ENCODE measurements at places on chromosomes 13 and 19.
A peak's percentile ranks its signal among the peaks of the same experiment; 100 is the strongest.

- DNase-seq: no peak
Measured at GRCh38 chr19:42140125-42140754, 8.0 kb upstream of the POU2F2 start.

DNA sequence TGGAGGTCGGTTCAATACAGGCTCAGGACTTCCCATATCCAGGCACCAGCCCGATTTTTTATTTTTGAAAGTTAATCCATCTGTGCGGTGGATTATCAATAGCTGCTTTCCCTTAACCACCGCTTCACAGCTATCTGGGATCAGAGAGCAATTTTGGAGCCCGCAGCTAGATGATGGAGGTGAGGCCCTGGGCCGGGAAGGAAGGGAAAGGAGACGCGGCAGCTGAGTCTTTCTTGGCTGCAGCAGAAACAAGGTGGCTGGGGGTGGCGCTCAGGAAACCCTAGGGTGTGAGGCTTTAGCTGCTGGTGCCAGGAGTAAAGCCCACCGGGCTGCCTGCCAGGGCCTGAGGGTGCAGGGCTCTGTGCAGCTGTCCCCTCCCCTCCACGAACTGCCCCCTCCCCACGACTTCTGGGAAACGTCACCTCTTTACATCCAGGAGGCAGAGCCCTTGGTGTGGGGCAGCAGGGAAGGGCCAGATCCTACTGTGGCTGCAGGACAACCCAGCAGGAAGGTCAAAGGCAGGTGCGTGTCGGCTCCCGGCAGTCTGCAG is 307.0 kb downstream of the ZNF536 start:
- no peak for DNase-seq

- DNase-seq: peak; percentile 24
Measured at GRCh38 chr19:53772943-53773342, 51.2 kb downstream of the NLRP12 start.

GRCh38 chr13:100532090-100532766 is 56.4 kb downstream of the GGACT start:
- DNase-seq: no peak

DNA sequence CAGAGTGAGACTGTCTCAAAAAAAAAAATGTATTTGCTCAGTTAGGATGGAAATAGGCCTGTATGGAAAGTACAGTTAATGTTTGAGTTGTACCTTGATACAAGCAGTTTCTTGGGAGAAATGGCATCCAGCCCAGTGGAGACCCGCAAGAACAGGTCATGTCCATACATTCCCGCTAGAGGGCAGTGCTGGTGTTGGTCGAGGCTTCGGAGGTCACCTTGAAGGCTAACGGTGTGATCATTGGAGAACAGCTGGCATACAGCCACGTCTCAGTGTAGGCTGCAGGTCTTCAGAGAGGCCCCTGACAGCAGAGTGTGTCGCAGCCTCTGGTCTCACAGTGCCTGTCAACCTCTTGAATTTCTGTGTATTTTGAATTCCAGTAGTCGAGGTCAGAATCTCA is 7.5 kb downstream of the ZNF610 start:
- DNase-seq: peak; percentile 18

GRCh38 chr19:28542394-28543243 is 670.3 kb downstream of the UQCRFS1 start:
- DNase-seq: no peak

- no peak for DNase-seq
Measured at GRCh38 chr19:51882518-51882917, 5.2 kb downstream of the ZNF577 start.

DNA sequence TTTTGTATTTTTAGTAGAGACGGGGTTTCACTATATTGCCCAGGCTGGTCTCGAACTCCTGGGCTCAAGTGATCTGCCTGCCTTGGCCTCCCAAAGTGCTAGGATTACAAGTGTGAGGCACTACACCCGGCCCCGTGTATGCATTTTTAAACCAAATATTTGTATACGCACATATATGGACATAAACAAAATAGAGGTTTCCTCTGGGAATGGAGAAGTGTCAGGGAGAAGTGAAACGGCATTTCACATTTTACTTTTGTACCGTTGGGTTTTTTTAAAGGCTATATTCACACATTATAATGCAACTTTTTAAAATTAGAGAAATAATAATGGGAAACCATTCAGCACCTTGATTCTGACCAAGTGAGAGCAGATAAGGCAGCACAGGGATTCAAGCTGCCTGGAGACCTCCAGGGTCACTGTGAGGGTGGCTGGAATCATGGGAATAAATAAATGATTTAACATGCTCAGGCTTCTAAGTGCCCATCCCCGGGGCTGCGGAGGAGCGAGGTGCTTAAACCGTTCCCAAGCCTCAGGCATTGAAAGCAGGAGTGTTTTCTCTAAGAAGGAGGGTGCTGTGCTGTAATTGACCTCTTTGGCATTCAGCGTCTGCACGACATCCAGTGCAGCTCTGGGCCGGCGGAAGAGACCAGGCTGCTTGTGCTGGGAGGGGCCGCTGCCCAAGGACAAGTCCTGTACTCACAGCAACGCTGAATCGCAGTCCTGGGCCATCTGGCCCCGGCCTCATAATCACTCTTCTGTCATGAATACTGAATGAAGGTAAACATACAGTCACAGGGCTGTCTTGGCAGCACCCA is 24.7 kb downstream of the GPR42 start:
- no peak for DNase-seq

DNA sequence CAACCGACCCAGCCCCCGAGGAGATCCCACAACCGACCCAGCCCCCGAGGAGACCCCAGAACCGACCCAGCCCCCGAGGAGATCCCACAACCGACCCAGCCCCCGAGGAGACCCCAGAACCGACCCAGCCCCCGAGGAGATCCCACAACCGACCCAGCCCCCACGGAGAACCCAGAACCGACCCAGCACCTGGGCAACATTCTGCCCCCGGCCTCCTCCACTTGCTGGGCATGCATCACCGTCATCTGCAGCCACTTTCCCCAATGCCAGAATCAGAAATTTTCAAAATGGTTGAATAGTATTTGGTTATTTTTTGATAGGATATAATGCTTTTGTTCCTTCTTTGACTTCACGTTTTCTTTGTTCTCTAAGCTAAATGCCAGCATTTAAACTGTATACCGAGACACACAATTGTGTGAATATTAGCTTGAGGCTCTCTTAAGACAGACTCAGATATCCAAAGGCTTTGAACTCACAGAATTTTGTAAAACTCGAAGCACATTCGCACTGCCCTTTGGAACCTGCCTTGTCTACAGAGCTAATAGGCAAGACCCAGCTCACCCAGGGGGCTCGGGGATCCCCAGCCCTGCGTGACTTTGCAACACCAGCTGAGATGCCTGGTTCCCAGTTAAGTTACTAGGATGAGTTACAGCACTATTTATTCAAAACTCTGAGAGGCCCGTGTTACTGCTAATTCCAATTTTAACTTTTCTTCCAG is 15.5 kb upstream of the RASA3 start:
- no peak for DNase-seq

- no peak for DNase-seq
Measured at GRCh38 chr19:8387688-8388611, 2.2 kb upstream of the RAB11B start.

DNA sequence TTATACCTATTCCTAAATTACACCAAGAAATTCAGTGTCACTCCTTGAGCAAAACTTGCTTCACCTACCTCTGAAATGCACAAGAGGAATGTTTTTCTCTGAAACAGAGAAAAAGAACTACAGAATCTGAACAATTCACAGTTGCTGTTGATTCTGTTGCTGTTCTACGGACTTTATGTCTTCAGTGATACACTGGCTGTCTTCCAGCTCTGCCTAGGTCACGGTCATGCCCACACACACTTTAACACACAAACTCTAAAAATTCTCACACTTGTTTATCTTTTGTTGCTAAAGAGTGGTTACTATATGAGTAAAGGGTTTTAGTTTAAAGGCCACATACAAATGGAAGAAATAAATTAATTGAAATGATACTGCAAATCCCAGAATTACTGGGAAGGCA is 124.4 kb upstream of the SPRY2 start:
- DNase-seq: no peak

DNA sequence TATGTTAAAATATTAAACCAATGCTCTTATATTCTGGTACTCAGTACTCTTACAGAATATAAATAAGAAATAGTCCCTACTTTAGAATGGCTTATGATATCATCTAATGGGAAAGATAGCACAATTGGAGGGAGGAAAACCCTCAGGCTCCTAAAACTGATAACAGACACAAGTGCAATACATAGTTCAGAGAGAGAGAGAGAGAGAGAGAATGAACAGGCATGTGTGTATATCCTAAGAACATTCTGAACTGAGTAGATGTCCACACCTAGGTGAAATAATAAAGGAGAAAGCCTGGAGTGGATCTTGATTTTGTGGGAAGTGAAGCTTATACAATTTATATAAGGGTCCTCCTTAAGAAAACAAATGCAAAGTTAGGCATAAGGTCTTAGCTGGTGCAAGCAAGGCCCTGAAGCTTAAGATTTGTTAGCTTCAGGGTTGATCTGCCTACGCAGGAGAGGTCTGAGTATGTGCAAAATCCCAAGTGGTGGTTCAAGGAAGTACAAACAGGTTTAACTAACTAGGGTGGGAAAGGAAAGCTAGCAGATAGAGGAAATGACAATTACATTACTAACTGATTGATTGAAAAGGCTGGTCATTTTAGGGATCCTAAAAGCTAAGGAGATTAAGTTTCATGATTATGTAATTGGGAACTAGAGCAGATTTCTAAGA is 53.3 kb downstream of the SOX21 start:
- DNase-seq: no peak

DNA sequence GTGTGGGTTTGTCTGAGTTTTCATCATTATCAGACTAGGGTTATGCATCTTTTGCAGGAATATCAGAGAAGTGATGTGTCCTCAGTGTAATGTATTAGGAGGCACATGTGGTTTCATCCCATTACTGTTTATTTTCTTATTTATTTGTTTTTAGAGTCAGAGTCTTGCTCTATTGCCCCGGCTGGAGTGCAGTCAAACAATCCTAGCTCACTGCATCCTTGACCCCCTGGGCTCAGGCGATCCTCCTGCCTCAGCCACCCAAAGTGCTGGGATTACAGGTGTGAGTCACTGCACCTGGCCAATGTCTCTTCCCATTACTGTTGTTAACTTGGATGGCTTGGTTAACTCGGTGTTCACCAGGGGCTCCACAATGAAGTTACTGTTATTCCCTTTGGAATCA is 67.4 kb downstream of the MAP4K1 start:
- DNase-seq: no peak

GRCh38 chr13:27595055-27595811 is 25.1 kb downstream of the LNX2 start:
- no peak for DNase-seq

DNA sequence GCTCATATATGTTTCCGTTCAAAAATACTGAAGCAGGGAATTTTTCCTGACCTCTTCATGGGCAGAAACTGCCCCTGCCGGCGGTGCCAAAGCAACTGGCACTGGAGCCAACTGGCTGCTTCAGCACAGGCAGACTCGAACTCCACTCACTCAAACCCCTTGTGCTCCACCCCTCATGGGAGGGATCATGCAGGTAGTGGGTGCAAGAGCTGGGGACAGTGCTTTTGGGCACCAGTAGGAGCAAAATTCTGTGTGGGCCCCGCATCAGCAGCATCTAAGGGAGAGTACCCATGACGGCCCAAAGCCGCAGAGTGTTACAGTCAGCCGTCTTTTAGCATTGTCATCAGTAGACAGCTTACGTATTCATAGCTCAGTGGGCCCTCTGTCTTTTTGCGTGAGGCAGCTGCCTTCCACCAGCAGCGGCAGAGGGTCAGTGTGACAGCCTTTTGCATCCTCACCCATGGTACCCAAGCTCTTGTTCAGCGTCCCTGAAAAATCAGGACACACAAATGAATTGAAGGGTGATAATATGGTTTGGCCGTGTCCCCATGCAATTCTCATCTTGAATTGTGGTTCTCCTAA is 393.8 kb downstream of the SLITRK6 start:
- DNase-seq: no peak

GRCh38 chr13:28357911-28358433 is 137.0 kb downstream of the FLT1 start:
- DNase-seq: no peak

GRCh38 chr13:114155320-114155719 is 22.9 kb upstream of the RASA3 start:
- DNase-seq: no peak

- DNase-seq: no peak
Measured at GRCh38 chr19:45424191-45425058, 708 bp upstream of the ERCC1 start.

DNA sequence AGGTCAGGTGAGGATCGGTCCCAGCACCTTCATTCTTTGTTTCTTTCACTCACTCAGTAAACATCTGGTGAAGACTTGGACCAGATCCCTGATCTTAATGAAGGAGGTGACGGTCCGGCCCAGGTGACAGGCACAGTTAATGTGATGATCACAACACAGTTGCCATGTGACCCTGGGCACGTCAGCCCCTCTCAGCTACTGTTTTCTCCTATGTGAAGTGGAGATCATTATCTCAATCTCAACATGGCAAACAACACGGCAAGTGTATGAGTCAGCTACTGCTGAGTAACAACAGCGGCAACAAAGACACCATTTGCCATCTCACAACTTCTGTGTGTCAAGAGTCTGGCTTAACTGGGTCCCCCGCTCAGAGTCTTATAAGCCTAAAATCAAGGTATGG is 74.6 kb downstream of the GNG7 start:
- no peak for DNase-seq

GRCh38 chr13:40440990-40441820 is 225.2 kb downstream of the FOXO1 start:
- no peak for DNase-seq

DNA sequence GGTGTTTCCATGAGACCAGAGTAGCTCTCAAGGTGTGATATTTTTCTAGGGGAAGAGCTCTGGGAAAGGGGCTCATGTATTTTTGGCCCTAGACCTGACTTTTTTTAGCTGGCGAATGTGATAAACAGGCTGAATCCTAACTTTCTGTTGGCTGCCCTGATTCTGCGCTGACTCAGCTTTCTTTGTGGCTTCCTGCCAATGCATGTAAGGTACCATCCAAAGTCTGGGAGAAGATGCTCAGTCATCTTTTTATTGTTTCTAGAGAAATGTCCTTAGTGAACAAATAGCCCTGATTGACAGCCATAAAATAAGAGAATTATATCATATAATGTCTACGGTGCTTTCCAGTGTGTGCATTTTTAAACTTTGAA is 113.6 kb upstream of the MBNL2 start:
- no peak for DNase-seq

GRCh38 chr13:35501661-35502235 is 25.3 kb upstream of the MAB21L1 start:
- no peak for DNase-seq

- DNase-seq: no peak
Measured at GRCh38 chr13:102847272-102848234, 1.7 kb downstream of the ERCC5 start.

DNA sequence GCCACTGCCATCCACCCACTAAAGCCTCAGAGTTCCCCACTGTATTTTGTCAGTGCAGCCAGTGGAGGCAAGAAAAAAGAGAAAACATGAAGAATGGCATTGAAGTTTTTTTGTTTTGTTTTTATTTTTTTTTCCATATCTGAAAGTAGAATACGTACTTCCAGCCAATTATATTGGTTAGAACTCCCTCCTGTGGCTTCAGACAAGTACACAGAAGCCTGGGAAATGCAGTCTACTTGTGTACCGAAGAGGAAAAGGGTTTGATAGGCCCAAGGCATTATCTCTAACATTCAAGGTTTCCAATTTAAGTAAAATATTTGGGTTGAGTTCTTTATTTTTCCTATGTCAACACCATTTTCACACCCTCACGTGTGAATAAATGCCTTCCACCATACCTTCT is 696.2 kb upstream of the GPC6 start:
- DNase-seq: no peak
